Naive B cell (primary cell): ENCODE measurements at places on chromosomes 11 and 22.
A peak's percentile ranks its signal among the peaks of the same experiment; 100 is the strongest.

DNA sequence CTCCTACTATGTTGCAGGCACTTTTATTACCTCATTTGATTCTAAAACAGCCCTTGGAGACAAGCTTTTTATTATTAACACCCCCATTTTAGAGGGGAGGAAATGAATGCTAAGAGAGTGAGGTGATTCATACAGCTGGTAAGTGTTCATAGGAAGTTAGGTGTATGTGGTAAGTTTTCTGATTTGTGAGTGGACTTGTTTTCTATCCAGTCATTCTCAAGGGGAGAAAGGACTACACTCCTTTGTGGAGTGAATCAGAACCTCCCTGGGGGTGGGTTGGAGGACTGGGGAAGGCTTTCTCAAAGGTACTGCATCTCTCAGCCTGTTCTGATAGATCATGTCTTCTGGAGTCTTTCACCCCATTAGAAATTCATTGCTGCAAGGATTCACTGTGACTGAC, 23.5 kb downstream of the PKNOX2 start:
- no peak for DNase-seq

GRCh38 chr22:30444632-30445437, 19.3 kb downstream of the MTFP1 start:
- peak; percentile 28 for DNase-seq

DNA sequence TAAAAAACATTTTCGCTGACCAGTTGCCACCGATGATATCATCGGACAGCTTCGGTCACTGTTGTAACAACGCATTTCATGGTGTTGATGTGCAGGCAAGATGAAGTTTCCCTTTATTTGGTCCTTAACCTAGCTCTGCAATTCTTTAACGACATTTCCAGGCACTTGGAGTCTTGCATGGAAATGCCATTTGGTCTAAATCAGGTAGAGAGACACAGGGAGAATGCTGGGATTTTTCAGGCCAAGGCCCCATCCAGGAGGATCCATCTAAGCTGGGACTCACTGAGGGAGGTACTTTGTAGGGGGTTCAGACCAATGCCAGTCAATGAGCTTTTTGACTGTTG, 121.5 kb upstream of the RCN1 start:
- no peak for DNase-seq

DNA sequence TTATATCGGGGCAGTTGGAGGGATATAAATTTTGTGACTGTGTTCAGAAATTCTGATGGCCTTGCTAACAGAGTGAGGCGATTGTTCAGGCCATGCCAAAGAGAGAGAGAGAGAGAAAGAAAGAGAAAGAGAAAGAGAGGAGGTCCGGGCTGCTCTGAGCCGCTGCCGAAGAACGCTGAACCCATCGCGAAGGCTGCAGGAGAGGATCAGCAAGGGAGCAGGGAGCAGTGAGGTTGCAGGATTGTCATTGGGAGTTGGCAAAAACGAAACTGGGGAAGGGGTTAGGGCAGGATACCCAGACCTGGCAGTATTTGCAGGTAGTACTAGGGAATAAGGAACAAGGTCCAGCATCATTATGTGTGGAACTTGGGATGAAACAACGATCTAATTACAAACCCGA, 537.1 kb downstream of the INSC start:
- DNase-seq = no peak

DNA sequence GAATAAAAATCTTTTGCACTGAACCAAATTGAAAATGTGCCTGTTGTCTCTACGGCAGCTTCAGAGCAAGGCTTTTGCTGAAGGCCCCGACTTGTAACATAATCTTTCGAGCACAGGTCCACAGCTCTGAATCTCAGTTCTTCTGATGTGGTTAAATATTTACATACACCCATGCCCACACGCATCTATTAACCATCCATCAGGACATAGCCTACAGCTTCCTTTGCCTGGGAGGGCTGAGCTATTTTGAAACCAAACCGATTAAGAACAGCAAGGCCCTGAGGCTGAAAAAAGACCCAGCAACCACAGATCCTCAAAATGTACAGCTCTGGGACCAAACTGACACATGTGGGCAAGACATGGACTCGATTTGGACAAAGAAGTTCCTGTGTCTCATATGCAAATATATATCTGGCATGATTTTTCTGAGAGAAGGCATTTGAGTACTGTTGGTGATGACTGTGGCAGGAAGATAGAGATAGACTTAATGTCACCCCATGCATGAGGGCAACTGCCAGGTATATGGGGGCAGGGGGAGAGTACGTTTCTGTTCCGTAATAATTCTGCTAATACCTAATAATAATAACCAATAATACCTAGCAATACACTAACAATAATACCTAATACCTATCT, 322.7 kb upstream of the PLET1 start:
- DNase-seq = no peak

DNA sequence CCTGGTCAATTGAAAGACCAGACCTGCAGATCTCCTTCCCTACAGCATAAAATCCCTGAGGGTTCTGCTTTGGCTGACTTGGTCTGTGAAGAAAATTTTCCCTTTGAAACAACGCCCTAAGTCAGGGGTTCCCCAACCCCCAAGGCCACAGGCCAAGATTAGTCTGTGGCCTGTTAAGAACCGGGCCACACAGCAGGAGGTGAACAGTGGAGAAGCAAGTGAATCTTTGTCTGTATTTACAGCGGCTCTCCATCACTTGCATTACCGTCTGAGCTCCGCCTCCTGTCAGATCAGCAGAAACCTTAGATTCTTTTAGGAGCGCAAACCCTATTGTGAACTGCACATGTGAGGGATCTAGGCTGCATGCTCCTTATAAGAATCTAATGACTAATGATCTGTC, 38.2 kb downstream of the CCDC83 start:
- no peak for DNase-seq

- DNase-seq = no peak
Observed at GRCh38 chr11:75083217-75083605, 13.5 kb downstream of the OR2AT4 start.
